ENCODE measurements at places on chromosomes 7 and 10.

- no peak for DNase-seq
Observed at GRCh38 chr10:63430999-63431356, 34.8 kb downstream of the JMJD1C start.

DNA sequence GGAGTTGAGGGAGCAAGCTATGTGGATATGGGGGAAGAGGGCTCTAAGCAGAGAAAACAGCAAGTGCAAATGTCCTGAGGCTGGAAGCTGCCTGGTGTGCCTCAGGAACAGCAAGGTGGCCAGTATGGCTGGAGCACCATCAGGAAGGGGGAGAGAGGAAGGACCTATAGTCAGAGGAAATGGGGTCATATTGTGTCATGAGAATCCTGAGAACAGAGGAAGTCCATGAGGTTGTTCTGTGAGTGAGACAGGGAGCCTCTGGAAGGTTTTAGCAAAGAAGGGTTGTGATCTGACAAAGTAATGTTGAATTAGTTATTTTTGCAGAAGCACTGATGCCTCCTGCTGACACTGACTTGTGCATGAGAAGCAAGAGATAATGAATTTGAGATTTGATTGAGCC lies 204.3 kb downstream of the PTEN start:
- DNase-seq = no peak

GRCh38 chr10:70115948-70116682 lies 16.5 kb downstream of the AIFM2 start:
- peak; percentile 58 for DNase-seq

DNA sequence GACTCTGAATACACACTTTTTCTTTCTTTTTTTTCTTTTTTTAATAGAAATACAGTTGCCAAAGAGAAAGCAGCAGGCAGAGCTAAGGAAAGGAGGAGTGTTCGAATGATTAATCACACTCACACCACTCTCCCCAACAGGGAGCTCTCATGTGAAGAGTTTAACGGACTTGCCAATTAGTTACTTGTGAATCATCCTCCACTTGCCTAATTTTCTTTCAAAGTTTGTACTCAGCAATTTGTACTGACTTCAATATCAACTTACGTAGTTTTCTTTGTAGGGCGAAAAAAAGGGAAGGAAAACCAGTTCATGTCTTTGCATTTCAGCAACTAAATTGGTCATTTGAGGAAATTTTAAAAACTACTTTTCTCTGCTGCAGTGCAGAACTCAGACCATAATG lies 109.2 kb downstream of the PIP4K2A start:
- DNase-seq = no peak

- no peak for DNase-seq
Observed at GRCh38 chr7:158010961-158011693, 576.5 kb downstream of the PTPRN2 start.

- DNase-seq = no peak
Observed at GRCh38 chr7:118006979-118007378, 133.7 kb upstream of the CTTNBP2 start.

- DNase-seq = no peak
Observed at GRCh38 chr7:126215785-126216184, 1037.0 kb downstream of the GRM8 start.

- peak; percentile 21 for DNase-seq
Observed at GRCh38 chr10:71323407-71323806, 4.3 kb downstream of the SLC29A3 start.

- no peak for DNase-seq
Observed at GRCh38 chr7:149827089-149827981, 10.8 kb upstream of the ZNF862 start.

DNA sequence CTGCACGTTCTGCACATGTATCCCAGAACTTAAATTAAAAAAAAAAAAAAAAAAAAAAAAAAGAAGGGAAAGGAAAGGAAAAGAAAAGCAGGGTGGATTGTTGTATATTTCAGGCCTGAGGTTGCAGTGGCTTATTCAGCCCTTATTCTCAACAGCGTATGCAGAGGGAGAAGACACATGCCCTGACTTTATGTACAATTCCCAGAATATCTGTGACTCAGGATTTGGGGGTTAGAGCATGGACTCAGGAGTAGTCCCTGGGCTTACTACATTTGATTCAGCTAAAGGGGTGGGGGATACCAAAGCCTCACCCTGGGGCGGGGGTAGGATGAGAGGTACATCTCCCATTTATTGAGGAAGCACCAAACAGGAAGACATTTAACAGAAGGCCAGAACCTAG lies 137.4 kb downstream of the MYOF start:
- DNase-seq = no peak

DNA sequence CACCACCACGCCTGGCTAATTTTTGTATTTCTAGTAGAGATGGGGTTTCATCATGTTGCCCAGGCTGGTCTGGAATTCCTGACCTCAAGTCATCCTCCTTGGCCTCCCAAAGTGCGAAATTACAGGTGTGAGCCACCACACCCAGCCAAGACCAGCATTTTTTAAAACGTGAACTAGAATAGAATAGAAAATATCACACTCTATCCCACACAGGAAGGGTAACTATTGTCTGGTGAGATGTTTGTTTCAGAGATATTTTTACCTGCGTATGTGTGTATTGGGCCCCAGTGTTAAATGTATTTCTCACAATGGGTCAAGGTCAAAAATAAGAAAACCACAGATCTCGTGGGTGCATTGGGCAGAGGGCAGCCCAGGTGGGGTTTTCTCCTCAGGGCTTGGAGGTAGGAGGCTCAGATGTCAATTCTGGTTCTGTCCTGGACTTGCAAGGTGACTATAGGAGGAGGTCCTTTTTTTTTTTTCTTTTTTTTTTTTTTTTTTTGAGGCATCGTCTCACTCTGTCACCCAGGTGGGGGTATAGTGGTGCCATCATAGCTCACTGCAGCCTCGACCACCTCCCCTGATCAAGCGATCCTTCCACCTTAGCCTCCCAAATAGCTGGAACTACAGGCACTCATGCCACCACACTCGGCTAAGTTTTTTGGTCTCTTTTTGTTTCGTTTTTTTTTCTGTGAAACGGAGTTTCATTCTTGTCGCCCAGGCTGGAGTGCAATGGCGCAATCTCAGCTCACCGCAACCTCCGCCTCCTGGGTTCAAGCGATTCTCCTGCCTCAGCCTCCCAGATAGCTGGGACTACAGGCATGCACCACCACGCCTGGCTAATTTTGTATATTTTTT lies 19.0 kb downstream of the SH2B2 start:
- no peak for DNase-seq

DNA sequence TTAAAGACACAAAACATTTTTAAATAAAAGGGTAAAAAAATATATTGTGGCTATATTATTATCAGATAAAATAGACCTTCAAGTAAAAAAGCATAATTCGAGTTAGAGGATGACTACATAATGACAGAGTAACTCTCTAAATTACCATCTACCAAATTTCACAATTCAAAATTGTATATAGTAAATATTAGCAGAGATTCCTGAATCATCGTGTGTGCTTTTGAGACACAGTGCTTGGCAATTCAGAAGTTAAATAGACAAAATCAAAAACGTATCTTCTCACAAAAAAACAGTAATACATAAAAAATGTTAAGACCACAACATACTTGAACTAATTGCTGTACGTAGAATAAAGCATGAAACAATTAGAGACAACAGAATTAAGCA lies 110.4 kb downstream of the AHR start:
- no peak for DNase-seq

DNA sequence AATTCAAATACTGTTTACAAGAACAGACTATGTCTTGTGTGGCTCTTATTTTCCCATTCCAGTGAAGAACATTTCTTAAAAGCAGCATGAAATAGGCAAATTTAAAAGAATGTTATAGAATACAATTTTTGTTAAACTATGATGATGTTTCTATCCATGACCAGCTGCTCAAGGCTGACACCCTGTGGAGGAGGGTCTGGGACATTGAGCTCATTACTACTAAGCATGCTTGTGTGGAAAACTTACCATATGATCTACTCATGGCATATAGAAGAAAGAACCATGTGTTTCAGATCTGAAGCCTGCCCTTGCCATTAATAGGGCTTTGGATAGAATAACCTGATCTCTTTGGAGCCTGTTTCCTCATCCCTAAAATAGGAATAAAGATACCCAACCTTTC lies 125.0 kb downstream of the FOXP2 start:
- no peak for DNase-seq

GRCh38 chr10:132393695-132394181 lies 3.3 kb upstream of the PWWP2B start:
- no peak for DNase-seq

Data from naive thymus-derived CD4-positive, alpha-beta T cell (primary cell).